ENCODE measurements at places on chromosomes 13 and 19. TPM values are rescaled to one million over a fixed set of nuclear protein-coding genes. Genes with fewer than 3 reads are reported as not detected.
A peak's percentile ranks its signal among the peaks of the same experiment; 100 is the strongest.

GRCh38 chr19:49338691-49339300, 3.6 kb downstream of the CD37 start:
- peak; percentile 85 for DNase-seq

DNA sequence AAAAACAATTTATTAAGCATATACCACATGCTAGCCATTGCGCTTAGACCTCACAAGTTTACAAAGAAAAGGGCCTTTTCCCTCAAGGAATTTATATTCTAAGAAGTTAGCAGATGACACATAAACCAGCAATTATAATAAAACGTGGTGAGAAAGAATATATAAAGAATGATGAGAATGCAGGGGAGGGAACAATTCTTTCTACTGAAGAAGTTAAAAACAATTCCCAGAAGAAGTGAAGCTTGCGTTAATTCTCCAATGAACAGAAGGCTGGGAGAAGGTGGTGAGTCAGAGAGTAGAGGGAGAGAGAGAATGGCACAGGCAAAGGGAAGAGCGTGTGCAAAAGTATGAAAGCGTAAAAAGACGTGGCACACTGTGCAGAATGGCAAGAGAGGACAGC, 69.5 kb upstream of the ZDHHC20 start:
- DNase-seq: no peak

DNA sequence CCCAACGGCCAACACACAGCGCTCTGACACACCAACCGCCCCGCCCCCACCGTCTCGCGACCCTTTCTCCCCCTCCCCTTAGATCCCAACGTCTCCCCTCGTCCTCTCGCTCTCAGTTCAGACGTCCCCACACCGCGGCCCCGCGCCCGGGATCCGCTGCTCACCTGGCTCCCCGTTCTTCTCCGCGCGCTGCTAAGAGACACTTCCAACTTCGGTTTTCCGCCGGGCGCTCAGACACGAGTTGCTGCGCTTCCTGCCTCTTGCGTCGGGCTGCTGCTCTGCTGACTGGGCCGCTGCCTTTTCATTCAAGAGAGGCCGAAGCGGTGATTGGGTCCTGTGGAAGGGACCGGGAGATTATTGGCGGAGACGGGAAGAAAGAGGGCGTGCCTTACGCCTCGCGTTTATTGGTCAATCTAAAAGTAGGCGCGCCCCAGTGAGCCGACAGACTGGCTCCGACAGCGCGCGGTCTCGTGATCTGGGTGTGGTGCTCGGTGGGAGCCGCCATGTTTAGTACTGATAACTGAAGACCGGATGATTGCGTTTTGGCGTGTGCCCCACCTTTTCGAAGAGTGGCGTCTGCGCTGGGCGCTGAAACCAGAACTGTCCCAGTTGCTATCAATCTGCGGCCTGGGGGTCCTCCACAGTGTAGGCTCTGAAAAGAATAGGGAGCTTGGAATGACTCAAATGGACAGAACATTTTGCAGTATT, at the start of gene DDX39A:
Gene DDX39A (minus strand): TSS at position 236 of the 708 bp plus-strand sequence. CDS start 6,121 bp downstream, outside the sequence.
- DNase-seq: peak; percentile 96

DNA sequence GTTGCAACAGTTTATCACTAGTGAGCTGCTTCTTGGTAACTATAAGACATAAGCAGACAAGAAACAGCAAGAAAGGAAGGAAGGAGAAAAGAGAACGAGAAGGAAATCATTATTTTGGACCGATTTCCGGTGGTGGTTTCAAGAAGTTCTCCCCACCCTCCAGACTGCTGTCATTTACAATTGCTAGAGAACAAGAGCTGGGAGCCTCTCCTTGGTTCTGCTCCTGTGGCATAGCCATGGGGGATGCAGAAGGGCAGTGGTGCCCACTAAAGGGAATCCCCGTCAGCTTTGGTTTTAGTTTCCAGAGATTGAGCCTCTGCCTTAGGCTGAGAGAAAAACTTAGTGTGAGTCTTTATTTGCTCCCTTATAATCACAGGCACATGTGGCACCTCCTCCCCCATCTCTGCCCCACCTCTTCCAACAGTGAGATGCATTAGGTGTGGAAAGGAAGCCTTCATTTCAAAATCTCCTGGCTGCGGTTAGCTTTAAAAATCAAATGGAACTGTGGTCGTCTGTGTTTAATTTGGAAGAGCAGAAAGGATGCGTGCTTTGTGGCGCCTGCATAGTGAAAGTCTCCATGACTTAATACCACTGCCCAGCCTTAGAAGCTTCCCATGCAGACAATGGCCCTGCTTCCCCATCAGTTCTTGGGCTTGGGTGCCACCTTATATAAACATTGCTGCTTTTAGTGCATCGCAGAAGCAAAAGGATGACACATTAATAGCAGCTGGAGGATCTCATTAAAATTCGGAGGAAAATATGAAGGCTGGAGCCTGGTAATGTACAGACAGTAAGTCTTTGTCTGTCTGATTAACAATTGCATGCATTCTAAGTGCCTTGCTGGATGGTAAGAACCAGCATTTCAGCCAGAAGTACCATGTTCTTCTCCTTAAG, 25.0 kb downstream of the LRCH1 start:
- DNase-seq: no peak

Gene POSTN
- total RNA-seq: 295 TPM

Gene PLK5
- total RNA-seq: 0.24 TPM

Measured in type B pancreatic cell (in vitro differentiated cells).